ENCODE measurements at places on chromosomes 2 and 18. TPM values are rescaled to one million over a fixed set of nuclear protein-coding genes. Genes with fewer than 3 reads are reported as not detected.

Gene ERFE
- 1.0 TPM for total RNA-seq

Gene M1AP
- 1.7 TPM for total RNA-seq

Gene TMEM169
- total RNA-seq, result 14.5 TPM

Gene FOSL2
- total RNA-seq, result 45.8 TPM

Gene PLCD4
- total RNA-seq, result 5.5 TPM

Gene SP100
- 18.8 TPM for total RNA-seq

Gene GALNT3
- total RNA-seq, result 6.4 TPM

Gene HAUS1
- total RNA-seq, result 10.9 TPM

Gene SPHKAP
- total RNA-seq, result 28.3 TPM

Gene OR6B3
- total RNA-seq, result not detected

Gene STON1
- total RNA-seq, result 3.7 TPM

Gene ASB18
- total RNA-seq, result not detected

Gene FBXO11
- total RNA-seq, result 84.1 TPM

Gene DHRS9
- 2.0 TPM for total RNA-seq

Gene GCKR
- 2.6 TPM for total RNA-seq

Gene PLB1
- total RNA-seq, result 6.9 TPM

Gene TGFA
- 5.6 TPM for total RNA-seq

Gene DPP10
- total RNA-seq, result 86.3 TPM

Gene SCYGR4
- not detected for total RNA-seq

Gene CIDEA
- total RNA-seq, result 9.5 TPM

Gene DCDC2C
- not detected for total RNA-seq

Gene AP1S3
- total RNA-seq, result 2.4 TPM

Gene SYT4
- total RNA-seq, result 127 TPM

Measured in dorsolateral prefrontal cortex (tissue), 122 donors.